NCI-H1105 treated with DMSO at 0.1 percent for 48 hours (cell line): ENCODE measurements at places on chromosomes 5 and 9.

DNA sequence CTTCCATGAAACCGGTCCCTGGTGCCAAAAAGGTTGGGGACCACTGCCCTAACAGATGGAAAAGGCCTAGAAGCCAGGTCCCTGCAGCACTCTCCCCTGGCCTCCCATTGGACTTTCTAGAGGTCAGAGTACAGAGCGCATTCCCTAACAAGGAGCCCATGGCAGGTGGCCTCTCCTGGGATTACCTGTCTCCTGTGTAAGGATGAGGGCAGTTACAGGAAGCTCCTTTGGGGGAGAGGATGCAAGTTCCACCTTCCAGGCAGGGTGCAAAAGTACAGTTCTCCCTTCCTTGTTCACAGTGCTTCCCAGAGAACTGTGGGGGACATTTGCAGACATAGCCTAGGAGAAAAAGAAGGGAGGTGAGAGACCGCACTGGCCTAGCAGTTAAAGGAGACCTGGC lies 62.4 kb downstream of the SLC36A1 start:
- DNase-seq = no peak

DNA sequence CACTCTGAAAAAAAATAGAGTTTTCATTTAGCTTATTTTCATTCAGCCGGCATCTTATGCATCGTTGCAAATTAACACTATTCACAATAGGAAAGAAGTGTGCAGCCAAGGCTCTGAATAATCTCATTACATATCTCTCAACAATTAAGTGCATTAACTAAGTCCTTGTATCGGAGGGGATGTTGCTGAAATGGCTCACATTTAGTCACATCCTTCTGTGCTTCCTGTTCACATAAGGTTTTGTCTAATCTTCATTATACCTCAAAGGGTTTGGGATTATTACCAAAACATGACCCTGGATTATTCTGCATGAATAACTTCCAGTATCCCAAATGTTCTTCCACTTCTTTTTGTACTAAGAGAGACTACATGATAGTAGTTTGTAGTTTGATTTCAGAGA lies 278.0 kb upstream of the GRIA1 start:
- no peak for DNase-seq

DNA sequence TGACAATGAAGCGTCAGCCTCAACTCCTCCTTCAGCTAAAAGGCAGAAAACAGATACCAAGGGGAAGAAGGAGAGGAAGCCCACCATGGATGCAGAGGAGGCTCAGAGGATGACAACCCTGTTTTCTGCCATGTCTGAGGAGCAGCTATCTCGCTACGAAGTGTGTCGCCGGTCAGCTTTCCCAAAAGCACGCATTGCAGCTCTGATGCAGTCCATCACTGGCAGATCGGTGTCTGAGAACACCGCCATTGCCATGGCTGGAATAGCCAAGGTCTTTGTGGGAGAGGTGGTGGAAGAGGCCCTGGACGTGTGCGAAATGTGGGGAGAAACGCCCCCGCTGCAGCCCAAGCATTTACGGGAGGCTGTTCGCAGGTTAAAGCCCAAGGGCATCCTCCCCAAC lies 968 bp downstream of the TAF11L11 start:
- no peak for DNase-seq

- DNase-seq = no peak
Measured at GRCh38 chr5:160486573-160486972, 64.9 kb downstream of the PTTG1 start.

DNA sequence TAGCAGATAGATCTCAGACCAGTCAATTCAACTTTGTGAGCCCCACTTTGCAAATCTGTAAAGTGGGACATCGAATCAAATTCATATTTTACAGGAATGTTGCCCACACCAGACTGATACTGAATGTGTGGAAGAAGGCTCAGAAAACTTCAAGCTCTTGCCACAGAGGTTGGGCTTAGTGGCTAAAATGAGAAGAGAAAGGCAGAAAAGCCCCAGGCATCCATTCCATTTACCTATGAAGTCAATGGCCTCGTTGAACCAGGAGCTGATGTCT lies 1.7 kb downstream of the DUSP1 start:
- no peak for DNase-seq

- DNase-seq = no peak
Measured at GRCh38 chr9:91782708-91783214, 167.3 kb downstream of the ROR2 start.

GRCh38 chr5:147055850-147056566 lies 177.5 kb upstream of the PPP2R2B start:
- DNase-seq = no peak

DNA sequence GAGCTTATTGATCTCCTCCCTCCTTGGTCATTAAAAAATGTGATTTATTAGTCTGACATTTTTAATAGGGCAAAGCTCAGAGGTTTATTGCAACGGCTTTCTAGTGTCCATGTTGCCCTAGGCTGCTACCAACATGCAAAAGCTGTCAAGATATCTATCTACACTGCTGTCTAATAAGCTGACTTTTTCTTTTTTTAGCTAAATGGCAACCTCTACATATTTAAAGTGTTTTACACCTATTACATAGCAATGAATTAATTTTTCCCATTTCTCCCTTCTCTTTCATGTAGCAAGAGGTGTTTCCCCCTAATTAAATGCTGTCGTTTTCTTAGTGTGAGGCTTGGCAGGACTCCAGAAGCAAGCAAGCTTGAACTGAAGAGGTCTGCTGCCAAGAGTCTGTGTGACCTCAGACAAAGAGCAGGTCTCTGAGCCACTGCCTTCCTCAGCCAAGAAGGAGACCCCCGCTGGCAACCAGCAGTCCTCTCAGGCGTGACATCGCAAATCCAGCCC lies 79.4 kb downstream of the GAS1 start:
- DNase-seq = peak; percentile 75

DNA sequence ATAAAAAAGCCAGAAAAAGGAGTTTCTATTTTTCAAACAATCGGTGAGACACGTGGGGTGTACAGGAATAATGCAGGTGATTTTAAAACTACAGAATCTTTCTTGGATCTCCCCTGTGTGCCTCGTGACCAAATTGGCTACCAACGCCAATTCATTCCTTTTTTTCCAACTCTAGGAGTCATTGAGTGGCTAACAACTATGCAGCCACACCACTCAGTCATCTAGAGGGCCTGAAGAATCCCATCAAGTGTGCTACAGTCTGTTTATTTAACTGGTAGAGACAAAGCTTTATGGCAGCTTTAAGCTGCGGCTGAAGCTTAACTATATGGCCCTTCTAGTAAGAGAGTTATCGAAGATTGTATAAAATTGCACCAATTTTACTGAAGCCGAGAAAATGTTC lies 113.1 kb upstream of the NIPBL start:
- peak; percentile 73 for DNase-seq

DNA sequence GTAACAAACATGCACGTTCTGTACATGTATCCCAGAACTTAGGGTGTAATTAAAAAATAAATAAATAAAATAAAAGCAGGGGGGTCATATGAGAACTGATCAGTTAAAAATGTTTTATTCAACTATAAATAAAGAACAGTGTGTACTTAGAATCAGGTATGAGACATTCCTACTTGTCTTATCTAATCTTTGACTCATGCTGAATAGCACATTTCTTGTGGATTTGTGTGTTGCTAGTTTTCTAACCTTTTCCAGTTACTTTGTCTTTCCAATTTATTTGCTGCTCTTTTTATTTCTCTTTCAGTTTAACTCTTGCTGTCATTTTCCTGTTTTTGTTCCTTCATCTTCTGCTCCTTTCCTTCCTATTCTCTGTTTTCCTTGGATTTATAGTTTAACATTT lies 1917.1 kb upstream of the CDH6 start:
- no peak for DNase-seq

DNA sequence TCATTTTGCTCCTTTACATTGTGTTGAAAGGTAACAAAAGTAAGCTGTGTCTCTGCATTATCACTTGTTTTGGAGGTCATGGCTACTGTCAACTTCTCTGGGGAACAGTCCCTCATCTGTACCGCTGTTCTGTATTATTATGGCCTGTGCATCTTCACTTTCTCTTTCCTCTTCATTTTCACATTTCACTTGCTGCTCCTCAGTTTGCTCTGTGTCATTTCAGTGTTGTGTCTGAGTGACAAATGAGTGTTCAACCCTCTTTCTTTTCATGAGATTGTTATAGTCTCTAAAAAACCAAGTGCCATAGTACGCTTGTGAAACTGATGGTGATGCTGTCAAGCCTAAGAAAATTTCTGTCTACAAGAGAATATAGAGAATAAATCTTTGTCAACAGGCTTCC lies 122.0 kb upstream of the FER start:
- no peak for DNase-seq

GRCh38 chr9:84173961-84174360 lies 166.6 kb downstream of the SLC28A3 start:
- DNase-seq = no peak

- DNase-seq = no peak
Measured at GRCh38 chr9:92429836-92430235, 5.6 kb upstream of the OMD start.

- DNase-seq = no peak
Measured at GRCh38 chr9:2338777-2339365, 282.7 kb upstream of the VLDLR start.

GRCh38 chr9:103152473-103152872 lies 157.3 kb downstream of the CYLC2 start:
- no peak for DNase-seq

GRCh38 chr5:37742111-37742510 lies 97.7 kb downstream of the GDNF start:
- no peak for DNase-seq

GRCh38 chr9:19174127-19174912 lies 47.0 kb upstream of the PLIN2 start:
- DNase-seq = peak; percentile 42

- DNase-seq = peak; percentile 59
Measured at GRCh38 chr5:108345541-108346171, 36.2 kb downstream of the FBXL17 start.

DNA sequence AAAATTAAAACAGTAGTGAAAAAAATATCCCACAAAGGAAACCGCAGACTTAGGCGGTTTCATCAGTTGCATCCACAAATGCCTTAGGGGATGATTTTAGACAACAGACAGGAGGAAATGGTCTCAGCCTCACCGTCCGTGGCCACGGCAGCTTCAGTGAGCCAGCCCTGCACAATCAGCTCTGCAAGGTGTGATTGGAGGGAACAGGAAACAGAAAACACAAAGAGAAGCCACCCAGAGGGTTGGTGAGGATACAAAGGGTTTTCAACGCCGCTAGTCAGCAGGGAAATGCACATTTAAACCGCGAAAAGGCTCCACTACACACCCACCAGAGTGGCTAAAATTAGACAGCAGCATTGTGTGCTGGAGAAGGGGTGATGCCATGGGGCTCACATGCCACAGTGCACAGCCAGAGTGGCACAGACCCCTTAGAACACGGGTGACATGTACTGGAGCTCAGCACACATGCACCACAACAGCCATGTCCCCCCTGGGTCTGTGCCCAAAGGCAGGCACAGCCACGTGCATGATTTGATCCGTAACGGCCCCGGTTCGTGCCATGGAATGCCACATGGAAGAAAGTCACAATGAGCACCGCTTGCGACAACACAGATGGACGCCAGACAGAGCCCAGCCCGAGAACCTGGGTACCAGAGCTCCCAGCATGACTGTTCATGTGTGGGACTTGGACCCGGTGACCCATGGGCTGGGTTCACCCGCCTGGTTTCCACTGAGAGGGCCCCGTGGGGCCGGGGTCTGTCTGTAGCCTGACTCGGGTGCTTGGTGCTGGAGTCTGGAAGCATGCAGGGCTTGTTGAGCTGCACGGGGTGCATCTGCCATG lies 18.3 kb upstream of the TERT start:
- DNase-seq = no peak

- DNase-seq = no peak
Measured at GRCh38 chr9:123438821-123439220, 82.8 kb downstream of the CRB2 start.

GRCh38 chr9:126704157-126704891 lies 90.6 kb downstream of the LMX1B start:
- DNase-seq = no peak

GRCh38 chr5:97134634-97135033 lies 7.8 kb downstream of the LIX1 start:
- no peak for DNase-seq

DNA sequence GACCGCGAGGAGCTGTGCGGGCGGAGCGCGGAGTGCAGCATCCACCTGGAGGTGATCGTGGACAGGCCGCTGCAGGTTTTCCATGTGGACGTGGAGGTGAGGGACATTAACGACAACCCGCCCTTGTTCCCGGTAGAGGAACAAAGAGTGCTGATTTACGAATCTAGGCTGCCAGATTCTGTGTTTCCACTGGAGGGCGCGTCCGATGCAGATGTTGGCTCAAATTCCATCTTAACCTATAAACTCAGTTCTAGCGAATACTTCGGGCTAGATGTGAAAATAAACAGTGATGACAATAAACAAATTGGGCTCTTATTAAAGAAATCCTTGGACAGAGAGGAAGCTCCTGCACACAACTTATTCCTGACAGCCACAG lies 590 bp downstream of the PCDHA6 start:
- no peak for DNase-seq

DNA sequence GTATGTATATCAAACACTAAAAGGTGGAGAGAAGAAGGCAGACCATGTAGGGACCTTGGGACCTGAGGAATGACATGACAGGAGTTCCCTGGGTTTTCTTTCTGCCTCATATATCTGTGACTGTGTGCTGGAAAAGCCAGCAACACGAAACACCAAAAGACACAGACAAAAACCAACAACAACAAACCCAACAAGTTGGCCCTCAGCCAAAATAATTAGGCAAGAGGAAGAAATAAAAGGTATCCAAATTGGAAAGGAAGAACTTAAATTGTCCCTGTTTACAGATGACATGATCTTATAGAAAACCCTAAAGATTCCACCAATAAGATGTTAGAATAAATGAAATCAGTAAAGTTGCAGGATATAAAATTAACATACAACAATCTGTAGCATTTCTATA lies 21.7 kb downstream of the ABO start:
- no peak for DNase-seq

GRCh38 chr9:136723362-136723976 lies 11.1 kb downstream of the DIPK1B start:
- DNase-seq = no peak

GRCh38 chr9:70683841-70684240 lies 269.4 kb upstream of the KLF9 start:
- DNase-seq = no peak

- DNase-seq = peak; percentile 80
Measured at GRCh38 chr9:101018467-101018866, 10.1 kb upstream of the PLPPR1 start.

DNA sequence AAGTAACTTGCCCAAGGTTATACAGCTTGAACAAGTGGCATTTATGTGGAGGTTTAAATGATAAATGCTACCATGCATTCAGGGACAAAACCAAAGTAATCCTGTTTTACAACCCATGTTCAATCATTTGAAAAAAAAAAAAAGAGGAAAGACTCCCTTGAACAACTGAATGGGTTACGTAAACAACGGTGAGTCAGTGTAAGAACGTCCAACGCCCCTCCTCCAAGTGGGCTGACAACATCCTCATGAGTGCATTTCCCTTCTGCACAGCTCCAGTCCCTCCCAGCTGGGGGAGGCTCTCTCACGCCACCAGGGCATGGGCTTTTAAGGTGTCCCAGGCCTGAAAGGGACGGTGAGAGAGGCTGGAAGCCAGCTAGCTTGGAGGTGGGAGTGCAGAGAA lies 90.0 kb downstream of the PRRT1B start:
- DNase-seq = no peak

GRCh38 chr5:125597338-125597737 lies 825.9 kb upstream of the GRAMD2B start:
- DNase-seq = no peak

- DNase-seq = peak; percentile 32
Measured at GRCh38 chr5:163460562-163461171, at the start of gene HMMR. Gene HMMR (plus strand): TSS chr5:163460632. CDS start chr5:163460693, 61 bp downstream.

- no peak for DNase-seq
Measured at GRCh38 chr9:129933185-129934040, 98.2 kb downstream of the USP20 start.

GRCh38 chr5:65103756-65104440 lies 335.2 kb downstream of the CWC27 start:
- peak; percentile 3 for DNase-seq

GRCh38 chr5:8192840-8193239 lies 323.9 kb downstream of the MTRR start:
- no peak for DNase-seq
